ENCODE measurements at places on chromosomes 6 and 20.

DNA sequence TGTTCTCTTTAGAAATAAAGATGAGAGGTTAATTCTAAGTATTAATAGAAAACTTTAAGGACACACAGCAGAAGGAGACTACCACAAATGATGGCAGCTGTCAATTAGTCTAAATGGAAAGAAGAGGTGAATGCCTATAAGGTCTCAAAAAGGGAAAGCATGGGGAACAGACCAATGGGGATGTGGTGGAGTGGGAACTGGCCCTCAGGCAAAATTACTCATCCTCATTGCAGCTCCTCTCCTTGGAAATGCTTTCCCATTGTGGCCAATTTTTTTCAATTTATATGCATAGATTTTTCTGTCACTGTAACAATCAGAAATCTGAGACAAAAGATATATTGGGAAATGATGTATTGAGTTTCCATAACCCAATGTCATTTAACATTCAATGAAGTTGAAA, 222.9 kb upstream of the DEFB112 start:
- no peak for DNase-seq

DNA sequence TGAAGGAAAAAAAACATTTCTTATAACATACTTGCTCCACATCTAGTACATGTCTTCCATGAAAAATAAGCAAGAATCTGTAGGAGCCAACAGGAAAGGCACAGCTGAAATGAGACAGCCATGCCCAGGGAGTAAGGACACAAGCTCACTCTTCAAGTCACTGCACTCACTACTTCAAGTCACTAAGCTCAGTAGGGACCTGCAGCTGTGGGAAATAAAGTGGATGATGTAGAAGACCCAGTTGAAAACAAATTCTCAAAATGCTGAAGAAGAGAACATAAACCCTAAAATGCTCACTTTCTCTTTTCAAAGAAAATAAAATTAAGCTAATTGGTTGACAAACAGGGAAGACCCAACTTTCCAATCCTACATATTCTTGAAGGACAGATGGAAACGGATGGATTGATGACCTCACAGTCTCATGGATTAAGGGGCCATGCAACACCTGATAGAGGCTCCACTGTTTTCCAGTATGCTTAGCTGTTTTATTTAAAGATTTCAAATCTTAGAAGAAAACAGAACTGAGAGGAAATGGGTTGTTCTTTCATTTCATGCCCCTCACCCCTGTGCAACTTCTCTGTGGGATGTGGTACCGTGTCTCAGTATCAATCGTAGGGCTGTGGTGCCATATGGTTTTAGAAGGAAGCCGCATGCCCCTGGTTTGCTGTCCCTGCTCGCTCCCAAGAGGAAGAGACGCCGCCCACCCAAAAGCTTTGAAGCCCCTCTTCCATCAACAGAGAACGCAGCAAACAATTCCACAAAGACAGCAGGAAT, 133.3 kb downstream of the WDR27 start:
- DNase-seq: no peak

DNA sequence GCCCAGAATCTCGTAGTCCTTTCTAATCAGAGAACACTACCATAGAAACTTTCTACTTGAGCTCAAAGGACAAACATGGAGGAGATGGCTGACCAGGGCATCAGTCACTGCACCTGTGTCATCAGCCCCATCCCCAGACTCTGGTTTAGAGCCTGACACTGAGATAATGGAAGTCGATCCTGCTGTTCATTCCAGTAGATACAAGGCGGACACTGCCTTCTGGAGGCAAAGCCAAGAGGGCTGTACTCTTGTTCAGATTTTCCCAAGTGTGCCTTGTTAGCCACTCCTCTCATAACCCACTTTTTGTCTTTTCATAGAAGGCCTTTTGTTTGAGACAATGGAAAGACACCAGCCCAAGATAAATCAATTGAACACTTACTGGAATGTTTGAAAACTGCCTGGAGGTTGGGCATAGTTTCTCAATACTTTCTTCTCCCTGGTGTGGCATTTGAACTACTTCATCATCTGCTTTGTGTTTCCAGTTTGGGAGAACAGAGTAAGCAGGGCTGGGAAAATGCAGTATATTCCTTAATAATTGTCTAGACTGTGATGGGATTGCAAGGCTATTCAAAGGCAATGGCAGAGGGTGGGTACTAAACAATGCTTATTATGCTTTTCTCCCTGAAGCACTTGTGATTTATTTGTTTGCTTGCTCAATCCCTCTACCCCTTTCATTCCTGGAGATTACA, 99.7 kb downstream of the CLIC5 start:
- no peak for DNase-seq

DNA sequence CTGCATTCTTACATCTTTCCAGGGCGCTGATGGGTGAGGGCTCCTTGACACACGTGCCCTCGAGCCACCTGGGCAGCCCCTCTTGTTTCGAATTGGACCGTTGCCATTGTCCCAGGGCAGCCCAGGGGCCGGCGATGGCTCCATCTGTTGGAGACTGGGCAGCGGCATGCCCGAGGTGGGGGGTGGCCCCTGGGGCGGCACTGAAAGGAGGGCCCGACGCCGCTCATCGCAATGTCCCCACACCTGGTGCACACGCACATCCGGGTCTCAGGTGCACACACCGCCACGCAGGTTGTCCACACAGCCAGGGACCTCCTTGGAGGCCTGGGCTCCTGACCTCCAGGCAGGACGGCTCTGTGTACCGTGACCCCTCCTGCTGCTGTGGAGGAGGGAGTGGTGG, 18.0 kb downstream of the GATA5 start:
- DNase-seq: no peak

GRCh38 chr20:1508574-1508973, 17.4 kb upstream of the SIRPB2 start:
- no peak for DNase-seq

- no peak for DNase-seq
These were observed at the start of gene OVOL2 for GRCh38 chr20:18057101-18057993. TSS of gene OVOL2 (minus strand) at chr20:18057916. CDS start at chr20:18057634, 282 bp downstream.

DNA sequence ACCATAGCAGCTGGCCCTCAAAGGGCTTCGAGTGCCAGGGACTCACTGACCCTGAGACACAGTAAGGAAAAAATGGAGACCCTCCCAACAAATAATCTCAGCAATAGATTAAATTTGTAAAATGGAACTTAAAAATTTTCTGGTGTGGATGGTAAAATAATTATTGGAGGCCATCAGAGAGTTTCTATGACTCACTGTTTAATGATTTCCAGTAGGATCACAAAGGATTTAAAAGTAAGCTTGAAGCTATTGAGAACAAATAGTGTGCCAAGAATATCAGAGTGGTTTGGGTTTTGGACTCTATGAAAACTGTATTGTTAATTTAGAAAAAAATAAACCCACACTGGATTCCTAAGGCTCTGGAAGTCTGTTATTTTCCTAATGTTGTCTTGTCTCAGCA, 115.2 kb upstream of the AKIRIN2 start:
- DNase-seq: no peak

- DNase-seq: no peak
These were observed 37.9 kb downstream of the ERMARD start for GRCh38 chr6:169789146-169789943.

DNA sequence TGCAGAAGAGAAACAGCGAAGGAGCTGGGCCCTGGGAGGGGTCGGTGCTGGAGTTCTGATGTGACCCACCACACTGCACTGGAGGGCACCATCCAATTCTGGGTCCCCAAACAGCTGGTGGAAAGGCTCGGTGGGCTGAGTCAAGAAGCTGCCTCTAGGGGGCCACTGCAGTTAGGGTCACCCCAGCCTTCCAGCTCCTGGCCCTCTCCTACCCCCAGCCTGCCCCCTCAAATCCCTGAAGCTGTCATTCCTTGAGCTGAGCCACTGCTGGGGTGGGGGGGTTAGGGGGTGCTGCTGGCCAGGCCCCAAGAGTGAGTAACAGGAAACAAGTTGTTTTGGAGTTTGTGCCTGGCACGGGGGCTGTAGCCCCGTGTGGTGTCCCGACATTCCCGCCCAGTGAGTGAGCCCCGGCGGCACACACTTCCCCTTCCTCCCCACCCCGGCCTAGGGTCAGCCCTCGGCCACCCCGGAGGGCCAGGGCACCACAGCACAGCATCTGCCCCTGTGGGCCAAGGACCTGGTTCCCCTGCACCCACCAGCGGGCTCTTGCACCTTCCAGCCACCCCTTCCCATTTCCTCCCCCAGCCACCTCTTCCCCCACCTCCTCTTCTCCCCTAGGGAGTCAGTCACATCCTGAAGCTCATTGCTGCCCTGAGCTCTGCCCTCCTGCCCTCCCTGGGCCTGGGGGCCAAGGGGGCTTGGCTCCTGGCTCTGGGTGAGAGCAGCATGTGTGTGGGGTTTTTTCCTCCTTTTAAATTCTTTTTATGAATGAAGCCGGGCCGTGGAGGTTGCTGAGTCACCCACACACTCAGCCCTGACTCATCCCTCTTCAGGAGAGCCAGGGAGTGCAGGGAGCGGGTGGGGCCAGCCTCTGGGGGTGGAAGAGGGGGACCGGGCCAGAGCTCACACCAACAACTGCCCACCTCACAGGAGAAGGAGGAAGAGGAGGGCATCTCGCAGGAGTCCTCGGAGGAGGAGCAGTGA, 4.6 kb downstream of the SMIM29 start:
- DNase-seq: no peak

Measured in cortex of kidney (tissue), 1 donor.